ENCODE measurements at places on chromosomes 2 and 18.

DNA sequence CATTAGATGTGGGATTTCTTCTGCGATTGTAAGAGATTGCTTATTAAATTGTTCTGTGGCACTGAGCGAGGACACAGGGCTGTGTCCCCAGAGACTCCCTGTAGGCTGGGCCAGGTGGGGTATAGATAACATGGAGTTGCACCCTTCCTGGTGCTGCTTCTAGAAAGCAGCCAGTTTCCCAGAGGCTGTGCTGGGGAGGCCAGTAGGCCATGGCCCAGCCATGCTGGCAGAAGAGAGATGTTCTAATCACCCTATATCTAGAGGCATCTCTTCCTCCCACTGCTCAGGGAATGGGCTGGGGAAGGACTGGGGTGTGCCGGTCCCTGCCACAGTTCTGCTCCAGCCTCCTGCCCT lies 66.9 kb downstream of the HS1BP3 start:
- DNase-seq, result no peak

GRCh38 chr2:101337877-101338276 lies 29.4 kb upstream of the RNF149 start:
- no peak for DNase-seq

DNA sequence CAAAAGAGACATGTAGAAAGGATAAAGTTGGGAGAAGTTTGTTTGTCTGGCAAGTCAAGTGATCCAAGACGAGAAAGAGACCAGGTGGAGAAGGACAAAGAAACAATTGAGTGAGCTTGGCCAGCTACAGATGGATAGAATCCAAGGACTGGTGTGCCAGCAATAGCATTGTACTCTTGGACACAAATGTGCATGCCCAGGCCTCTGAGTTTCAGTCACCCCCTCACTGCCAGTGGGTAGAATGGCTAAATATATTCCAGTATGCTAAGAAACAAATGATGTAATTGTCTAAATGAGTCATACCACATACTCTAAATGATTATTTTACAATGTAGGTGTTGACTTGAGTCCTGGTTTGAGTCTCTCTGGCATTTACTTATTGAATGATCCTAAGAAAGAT lies 881.3 kb downstream of the LRRTM4 start:
- no peak for DNase-seq

DNA sequence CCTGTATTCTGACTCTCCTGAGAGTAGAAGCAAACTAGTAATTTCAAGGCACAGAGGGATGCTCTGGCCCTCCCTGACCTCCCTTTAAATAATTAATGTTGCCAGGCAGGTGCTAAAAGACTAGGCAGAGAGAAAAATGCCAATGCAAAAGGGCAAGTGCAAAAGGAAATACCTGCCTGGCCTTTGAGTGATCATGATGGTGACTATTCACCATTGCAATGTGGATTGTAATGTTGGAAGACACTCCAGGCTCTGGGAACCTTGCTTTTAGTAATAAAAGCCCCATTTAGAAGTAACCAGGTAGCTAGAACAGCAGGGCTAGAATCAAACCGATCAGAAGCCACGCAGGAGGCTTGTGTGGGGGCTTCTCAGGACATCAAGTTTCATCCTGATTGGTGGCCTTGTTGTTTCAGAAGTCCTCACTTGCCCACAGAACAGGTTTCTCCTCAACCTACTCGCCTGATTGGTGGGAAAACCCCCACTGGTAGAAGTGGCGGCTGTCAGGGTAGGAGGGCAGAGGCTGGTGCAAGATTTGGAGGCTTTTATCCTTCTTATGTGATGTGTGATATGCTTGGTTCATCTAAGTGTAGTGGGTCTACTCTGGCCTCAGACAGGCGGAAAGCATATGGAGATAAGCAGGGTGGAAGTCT lies 16.0 kb upstream of the CHRNA1 start:
- DNase-seq, result peak; percentile 28

DNA sequence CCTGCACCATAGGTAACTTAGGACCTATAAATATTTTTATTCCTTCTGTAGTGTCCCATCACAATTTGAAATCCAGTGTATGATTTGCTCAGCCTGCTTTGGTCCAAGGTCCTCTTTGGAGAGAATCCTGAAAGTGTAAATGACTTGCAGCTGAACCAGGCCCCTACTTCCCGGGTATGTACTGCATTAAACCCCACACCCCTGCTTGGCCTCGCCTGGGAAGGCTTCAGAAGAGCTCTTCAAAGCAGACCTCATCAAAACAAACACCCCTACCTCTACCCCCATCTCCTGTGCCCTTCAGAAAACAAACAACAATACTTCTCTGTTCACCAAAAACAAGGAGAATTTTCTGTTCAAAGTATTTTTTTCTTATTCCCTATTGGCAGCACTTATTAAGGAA lies 9.5 kb upstream of the SPTBN1 start:
- DNase-seq, result no peak

DNA sequence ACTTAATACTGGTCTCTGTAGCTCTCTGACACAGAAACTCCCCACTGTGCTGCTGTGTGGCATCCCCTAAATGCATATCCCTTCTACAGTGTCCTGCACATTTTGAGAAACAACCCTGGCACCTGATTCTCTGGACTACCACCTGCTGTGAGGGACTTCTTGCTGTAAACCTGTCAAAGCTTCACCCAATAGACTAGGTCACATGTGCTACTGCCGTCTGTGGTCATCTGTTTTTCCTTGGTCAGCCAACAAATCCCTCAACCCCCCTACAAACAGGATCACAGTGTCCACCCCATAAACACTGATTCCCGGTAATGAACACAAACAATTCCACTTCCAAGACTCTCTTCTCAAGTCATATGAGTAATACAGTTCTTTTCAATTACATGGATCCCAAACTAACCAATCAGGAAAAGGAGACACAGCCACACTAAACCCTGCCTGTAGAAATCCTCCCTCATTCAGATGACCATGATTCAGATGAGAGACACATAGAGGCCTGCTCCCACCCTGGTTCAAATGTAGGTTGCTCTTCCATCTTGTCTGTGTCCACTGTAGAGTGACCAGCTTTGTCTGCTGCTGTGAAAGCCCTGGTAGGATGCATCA lies 1157.4 kb downstream of the RPIA start:
- DNase-seq, result no peak

- DNase-seq, result peak; percentile 5
These were observed 32.1 kb upstream of the DYNAP start for GRCh38 chr18:54558609-54559585.

DNA sequence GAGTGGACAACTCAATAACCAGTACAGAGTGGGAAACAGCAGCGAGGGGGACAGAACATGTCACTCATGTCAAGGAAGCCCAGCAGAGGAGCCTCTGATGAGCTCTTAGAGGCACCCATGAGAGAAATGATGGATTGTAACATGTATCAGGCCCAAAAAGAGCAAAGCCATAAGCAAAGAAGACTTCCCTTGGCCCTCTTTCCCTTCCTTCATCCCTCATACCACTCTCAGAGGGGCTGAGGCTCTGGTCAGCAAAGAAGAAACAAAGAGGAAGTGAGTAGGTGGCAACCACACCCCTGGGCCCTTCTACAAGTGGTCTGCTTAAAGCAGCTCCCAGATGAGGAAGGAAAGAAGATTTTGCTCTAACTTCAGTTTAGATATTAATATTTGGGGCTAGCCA lies 112.8 kb downstream of the CDC42EP3 start:
- no peak for DNase-seq

DNA sequence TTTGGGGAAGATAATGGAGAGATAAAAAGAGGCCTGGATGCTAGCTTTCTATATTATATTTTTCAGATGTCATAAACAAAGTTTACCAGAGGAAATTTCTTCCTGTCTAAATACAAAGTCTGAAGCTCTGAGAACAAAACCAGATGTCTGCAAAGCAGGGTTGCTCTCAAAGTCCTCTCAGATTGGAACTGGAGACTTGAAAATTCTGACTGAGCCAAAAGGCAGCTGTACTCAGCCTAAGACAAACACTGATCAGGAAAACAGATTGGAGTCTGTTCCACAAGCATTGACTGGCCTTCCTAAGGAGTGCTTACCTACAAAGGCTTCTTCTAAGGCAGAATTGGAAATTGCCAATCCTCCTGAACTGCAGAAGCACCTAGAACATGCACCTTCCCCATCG lies 25.1 kb downstream of the KDM3A start:
- DNase-seq, result no peak

DNA sequence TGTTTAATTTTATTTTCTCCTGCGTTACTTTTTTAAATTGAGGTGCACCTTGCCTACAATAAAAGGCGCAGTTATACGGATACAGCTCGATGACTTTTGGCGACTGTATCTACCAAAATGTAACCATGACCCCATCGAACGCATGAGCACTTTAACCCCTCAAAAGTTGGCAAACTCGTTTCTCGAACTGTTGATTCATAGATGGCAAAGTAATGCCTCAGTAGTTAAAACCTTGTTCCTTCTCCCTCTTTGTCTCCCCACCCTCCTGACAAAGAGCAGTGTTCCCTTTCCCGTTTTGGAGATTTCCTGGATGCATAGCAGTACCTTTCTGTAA lies 577 bp downstream of the MOGAT1 start:
- DNase-seq, result no peak

- no peak for DNase-seq
These were observed 158.0 kb downstream of the INHBB start for GRCh38 chr2:120503793-120504571.

DNA sequence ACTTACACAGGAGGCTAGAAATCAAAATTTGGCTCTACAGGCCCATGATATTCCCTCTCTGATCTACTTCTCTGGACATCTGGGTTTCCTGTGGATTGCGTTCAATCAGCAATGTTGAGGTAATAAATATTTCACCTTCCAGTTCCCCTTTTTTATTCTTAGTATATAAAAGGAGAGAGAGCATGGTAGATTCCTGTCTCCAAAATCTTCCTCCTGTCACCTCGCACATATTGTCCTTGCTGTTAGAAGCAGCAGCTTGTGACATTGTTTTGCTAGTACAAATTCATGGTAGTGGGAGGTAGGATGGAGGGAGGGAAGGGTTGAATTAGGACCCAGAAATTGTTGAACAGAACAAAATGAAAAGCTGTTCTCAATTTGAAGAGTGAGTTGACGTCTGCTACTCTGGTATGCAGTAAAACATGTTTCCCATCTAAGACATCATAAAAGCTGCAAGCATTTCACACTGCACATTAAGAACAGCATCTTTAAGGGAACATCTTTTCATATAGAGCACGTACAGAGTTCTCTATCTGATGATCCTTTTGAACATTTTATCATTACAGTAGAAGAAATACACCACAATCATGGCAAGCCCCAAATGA lies 156.4 kb downstream of the RDH14 start:
- no peak for DNase-seq

DNA sequence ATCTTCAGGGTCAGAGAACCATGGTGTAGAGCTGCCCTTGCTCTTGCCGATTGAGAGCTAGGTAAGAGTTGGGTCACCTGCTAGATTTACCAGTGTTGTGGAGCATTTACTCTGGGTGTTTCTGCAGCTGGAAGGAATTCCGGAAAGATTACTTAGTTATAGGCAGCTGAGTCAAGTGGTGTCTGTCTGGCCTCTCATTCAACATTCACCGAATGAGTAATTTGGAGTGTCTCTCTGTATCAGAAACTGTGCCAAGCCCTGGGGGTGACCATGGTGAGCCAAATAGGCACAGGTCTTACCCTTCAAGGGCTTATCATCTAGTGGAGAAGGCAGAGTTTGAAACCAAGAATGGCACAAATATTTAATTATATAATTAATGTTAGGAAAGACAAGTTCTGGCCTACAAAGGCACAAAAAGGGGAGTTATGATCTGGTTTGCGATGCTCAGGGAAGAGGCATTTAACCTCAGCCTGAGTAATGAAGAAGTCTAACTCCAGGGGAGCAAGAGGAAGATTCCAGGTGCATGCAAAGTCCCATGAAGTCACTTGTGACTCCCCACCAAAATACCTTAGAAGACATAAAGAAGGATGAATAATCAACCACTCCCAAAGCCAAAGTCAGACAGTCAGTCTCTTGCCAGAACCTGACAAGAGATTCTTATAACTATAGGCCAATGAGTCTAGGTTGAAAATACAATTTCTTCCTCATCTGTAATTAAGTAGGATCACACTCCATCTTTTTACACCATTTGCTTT lies 12.5 kb downstream of the SETBP1 start:
- DNase-seq, result no peak

- no peak for DNase-seq
These were observed 166.3 kb downstream of the MYO1B start for GRCh38 chr2:191411472-191411871.

GRCh38 chr18:77016936-77017335 lies 115.6 kb downstream of the MBP start:
- no peak for DNase-seq

GRCh38 chr18:79912994-79913831 lies 38.2 kb downstream of the SLC66A2 start:
- DNase-seq, result no peak

GRCh38 chr18:13268158-13269012 lies 49.8 kb downstream of the LDLRAD4 start:
- DNase-seq, result no peak

- DNase-seq, result peak; percentile 2
These were observed 187.0 kb downstream of the CYRIA start for GRCh38 chr2:16478434-16479210.

GRCh38 chr2:27613985-27614384 lies 14.8 kb downstream of the CCDC121 start:
- DNase-seq, result no peak

- DNase-seq, result no peak
These were observed 31.9 kb downstream of the SPAG16 start for GRCh38 chr2:213316001-213316735.

DNA sequence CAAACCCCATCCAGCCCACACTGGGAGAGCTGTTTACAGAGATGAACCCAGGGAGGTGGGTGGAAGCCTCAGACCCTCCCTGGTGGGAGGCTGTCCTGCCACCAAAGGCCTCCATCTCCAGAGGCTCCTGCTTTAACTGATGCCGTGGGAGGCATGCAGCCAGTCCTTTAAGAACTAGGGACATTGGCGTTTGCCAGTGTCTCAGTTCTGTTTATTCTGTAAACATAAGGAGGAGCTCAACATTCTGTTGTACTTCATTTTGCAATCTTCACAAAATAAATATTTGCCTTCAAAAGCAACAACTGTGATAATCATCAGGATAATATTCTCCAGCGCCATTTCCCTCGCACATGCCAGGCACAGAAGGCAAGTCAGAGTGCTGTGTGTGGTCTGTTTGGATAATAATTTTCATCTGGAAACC lies 6.8 kb downstream of the EDAR start:
- DNase-seq, result no peak

- DNase-seq, result no peak
These were observed 47.0 kb downstream of the CRYGD start for GRCh38 chr2:208077276-208077675.

GRCh38 chr2:86628091-86628522 lies 4.4 kb upstream of the RNF103 start:
- DNase-seq, result no peak

GRCh38 chr2:236887531-236887930 lies 198.2 kb upstream of the COPS8 start:
- no peak for DNase-seq

- no peak for DNase-seq
These were observed 33.4 kb downstream of the ITGA6 start for GRCh38 chr2:172460780-172461201.

GRCh38 chr18:55256226-55256928 lies 297.1 kb upstream of the CCDC68 start:
- no peak for DNase-seq

Data from activated T-cell treated with anti-CD3 and anti-CD28 coated beads, Interleukin-2, amount 50 U/mL, for 72 hours (primary cell).